Naive thymus-derived CD8-positive, alpha-beta T cell (primary cell): ENCODE measurements at places on chromosomes 1 and 21. TPM values are rescaled to one million over a fixed set of nuclear protein-coding genes. Genes with fewer than 3 reads are reported as not detected.

DNA sequence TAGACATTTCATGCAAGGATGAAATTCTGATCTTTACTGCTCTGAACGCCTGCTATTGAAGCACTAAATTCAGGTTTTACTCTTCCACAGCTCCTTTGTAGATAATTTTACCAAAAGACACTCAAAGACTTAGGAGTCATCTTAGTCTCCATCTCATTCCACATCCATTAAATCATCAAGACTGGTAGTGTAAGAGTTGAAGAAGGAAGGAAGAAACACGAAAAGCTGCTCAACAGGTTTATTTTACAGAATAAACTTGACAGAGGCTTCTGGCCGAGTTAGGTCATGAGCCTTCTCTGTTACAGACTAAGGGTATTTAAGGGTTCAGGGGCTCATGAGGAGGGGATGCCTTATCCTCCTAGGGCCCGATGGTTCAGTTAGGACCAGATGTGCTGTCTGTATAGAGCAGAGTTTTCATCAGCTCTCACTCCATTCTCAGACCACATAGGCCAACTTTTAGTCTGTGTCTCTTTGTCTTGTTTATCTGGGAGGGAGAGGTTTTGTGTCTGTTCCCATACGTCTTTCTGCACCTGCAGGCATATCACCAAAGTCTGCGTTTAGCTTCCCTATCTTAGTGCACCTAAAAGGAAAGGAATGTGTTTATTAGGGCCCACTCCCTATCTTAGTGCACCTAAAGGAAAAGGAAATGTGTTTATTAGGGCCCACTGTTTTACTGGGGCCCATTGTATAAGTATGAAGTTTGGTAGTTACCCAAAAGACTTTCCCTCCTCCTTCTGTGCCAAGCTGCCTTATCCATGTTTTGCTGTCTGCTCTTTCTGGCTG lies 57.4 kb upstream of the RGS18 start:
- no peaks in the 10 kb centered on the region for H3K36me3 ChIP-seq
- no peaks in the 10 kb centered on the region for H3K27me3 ChIP-seq
- no peak for DNase-seq
- H3K4me3 ChIP-seq, result no peak overlapping the region
- H3K4me1 ChIP-seq, result no peaks in the 10 kb centered on the region

DNA sequence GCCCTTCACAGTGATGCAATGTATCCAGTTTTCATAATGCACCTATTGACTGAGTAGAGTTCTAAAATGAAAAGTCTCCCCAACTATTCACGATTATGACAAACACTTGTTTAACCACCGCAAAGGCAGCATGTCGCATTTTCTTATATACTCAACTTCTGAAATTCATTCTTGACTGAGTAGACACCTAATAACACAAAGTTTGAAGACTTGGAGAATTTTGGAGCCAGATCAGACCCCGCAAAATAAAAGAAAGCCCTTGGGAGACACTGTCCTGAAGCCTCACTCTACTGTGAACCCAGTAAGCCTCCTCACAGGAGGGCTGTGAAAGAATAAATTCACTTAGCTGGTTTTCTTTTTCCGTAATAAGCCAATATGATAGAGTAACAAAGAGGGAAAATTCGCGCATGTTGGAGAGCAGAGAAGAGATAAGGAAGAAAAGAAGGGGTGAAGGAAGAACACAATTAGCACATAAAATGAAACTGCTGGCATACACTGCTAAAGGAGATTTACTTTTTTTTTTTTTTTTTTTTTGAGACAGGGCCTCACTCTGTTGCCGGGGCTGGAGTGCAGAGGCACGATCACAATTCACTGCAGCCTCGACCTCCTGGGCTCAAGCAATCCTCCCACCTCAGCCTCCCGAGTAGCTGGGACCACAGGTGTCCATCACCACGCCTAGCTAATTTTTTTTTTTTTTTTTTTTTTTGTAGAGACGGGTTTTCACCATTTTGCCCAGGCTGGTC lies 492 bp upstream of the COLGALT2 start:
- no peak overlapping the region for H3K27ac ChIP-seq
- peaks cover 57% of the 10 kb centered on the region for H3K27me3 ChIP-seq
- peaks cover 18% of the 10 kb centered on the region for H3K4me1 ChIP-seq
- peak overlapping the region; percentile 79 for H3K4me3 ChIP-seq
- DNase-seq, result no peak

DNA sequence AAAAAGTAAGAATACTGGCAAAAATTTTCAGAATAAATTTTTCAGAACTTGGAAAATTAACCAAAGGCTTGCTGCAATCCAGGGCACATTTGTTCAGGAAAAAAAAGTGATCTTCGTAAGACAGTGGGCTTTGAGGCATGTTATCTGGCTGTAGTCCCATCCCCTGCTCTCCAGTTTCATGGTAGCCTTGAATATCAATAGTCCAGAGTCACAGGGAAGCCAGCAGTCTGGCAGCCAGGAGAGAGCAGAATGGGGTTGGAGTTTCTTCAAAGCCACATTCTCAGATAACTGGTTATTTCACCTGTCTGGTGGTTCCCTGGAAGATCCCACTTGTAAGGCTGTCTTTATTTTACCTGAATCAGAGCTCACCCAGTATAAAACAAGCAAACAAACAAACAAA lies 669.3 kb downstream of the MATN1 start:
- H3K27me3 ChIP-seq, result peaks cover 21% of the 10 kb centered on the region
- no peak overlapping the region for H3K27ac ChIP-seq
- peak; percentile 13 for DNase-seq
- no peaks in the 10 kb centered on the region for H3K36me3 ChIP-seq
- no peaks in the 10 kb centered on the region for H3K4me1 ChIP-seq

Gene RNU1-3
- 3,916 TPM for total RNA-seq
